ENCODE measurements at places on chromosomes 2 and 18.

GRCh38 chr18:35343936-35344735 lies at the start of gene ZNF24:
Gene ZNF24 (minus strand): TSS chr18:35344420. CDS start chr18:35340650, 3,770 bp downstream.
- peak; percentile 93 for DNase-seq

DNA sequence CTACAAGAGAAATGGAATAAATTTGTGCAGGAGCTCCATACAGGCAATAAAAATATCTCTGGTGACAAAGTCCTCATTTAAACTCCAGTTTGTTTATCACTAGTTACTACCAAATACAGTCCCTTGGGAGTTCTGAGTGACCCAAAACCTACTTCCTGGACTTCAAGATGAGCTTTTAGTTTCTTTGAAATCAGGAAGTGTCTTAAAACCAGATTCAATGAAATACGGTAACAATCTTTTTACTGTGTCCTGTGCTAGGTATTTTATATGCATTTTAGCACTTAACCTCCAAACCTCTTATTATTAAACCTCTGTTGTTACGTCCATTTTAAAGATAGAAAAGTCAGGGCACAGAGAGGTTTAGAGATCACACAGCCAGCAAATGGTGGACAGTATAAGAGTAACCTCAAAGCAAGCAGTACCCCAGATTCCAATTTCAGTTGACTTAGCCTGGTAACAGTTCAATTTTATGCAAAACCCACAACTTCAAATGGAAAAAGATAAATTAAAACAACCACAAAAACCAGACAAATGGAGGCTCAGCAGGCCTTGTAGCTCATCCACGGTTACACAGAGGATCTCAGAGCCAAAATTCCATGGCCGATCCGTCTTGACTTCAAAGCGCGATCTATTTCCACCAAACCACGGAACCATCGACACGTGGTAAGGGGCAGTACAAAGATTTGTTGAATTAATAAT lies 1.3 kb upstream of the KCMF1 start:
- DNase-seq: no peak

GRCh38 chr2:191202209-191202721 lies 42.9 kb upstream of the MYO1B start:
- DNase-seq: no peak

GRCh38 chr18:26082475-26082874 lies 7.9 kb downstream of the SS18 start:
- no peak for DNase-seq

GRCh38 chr18:54205959-54206358 lies 18.5 kb downstream of the MBD2 start:
- no peak for DNase-seq

- DNase-seq: no peak
Measured at GRCh38 chr18:199214-199613, 40.9 kb downstream of the USP14 start.

DNA sequence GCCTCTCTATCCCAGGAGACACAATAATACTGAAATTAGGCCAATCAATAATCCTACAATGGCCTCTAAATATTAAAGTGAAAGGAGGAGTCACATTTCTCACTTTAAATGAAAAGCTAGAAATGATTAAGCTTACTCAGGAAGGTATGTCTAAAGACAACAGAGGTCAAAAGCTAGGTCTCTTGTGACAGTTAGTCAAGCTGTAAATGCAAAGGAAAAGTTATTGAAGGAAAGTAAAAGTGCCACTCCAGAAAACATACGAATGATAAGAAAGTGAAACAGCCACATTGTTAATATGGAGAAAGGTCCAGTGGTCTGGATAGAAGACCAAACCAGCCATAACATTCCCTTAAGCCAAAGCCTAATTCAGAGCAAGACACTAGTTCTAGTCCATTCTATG lies 9.5 kb downstream of the SESTD1 start:
- no peak for DNase-seq
